GM23338 (cell line): ENCODE measurements at places on chromosomes 7 and 10. TPM values are rescaled to one million over a fixed set of nuclear protein-coding genes. Genes with fewer than 3 reads are reported as not detected.

Gene TBX20
- total RNA-seq = 0.12 and 0.69 TPM in 2 replicates

Gene GARS1
- 241 and 271 TPM in 2 replicates for total RNA-seq

Gene GPRIN2
- total RNA-seq = 24.4 and 28.5 TPM in 2 replicates

Gene TRIM50
- total RNA-seq = 0.10 TPM in 1 of 2 replicates, not detected in the other

Gene CPA2
- total RNA-seq = not detected in 2 replicates

Gene BTBD16
- total RNA-seq = not detected in 2 replicates

Gene RASSF4
- 10.3 and 12.4 TPM in 2 replicates for total RNA-seq

Gene UBTD1
- total RNA-seq = 21.5 and 29.0 TPM in 2 replicates

DNA sequence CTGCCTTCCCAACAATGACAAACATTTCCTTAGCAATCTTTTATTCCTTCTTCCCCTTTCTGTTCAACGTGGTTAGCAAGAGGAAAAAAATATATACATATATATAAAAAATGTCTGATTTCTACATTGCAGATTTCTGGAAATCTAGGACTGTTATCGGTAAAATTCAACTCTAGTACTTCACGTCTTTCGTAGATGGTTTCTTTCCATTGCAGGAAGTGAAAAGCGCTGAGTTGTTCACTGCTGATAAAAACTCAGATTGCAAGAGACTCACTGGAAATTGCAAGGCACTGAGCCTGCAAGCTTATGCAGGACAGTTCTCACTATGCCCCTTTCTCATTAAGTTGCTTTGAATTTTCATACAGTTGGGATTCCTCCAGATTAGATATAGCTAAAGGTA lies 23.9 kb downstream of the KIN start:
- H3K36me3 ChIP-seq = peaks cover 42% of the 10 kb centered on the region
- no peak overlapping the region for H3K4me3 ChIP-seq
- no peaks in the 10 kb centered on the region for H3K27me3 ChIP-seq

- no peak overlapping the region for H3K27ac ChIP-seq
- peaks cover 14% of the 10 kb centered on the region for H3K4me1 ChIP-seq
- H3K4me3 ChIP-seq = no peak overlapping the region; the same call in 1 of the 2 replicates
- H3K27me3 ChIP-seq = no peaks in the 10 kb centered on the region
- no peaks in the 10 kb centered on the region for H3K36me3 ChIP-seq
These were observed 260.9 kb downstream of the SLC25A13 start for GRCh38 chr7:96061009-96061408.

GRCh38 chr7:50644114-50644513 lies 78.9 kb upstream of the DDC start:
- H3K4me1 ChIP-seq = no peaks in the 10 kb centered on the region
- no peaks in the 10 kb centered on the region for H3K36me3 ChIP-seq
- H3K27me3 ChIP-seq = no peaks in the 10 kb centered on the region

GRCh38 chr10:114800361-114800760 lies 21.2 kb upstream of the FHIP2A start:
- no peaks in the 10 kb centered on the region for H3K36me3 ChIP-seq
- H3K4me1 ChIP-seq = no peaks in the 10 kb centered on the region

DNA sequence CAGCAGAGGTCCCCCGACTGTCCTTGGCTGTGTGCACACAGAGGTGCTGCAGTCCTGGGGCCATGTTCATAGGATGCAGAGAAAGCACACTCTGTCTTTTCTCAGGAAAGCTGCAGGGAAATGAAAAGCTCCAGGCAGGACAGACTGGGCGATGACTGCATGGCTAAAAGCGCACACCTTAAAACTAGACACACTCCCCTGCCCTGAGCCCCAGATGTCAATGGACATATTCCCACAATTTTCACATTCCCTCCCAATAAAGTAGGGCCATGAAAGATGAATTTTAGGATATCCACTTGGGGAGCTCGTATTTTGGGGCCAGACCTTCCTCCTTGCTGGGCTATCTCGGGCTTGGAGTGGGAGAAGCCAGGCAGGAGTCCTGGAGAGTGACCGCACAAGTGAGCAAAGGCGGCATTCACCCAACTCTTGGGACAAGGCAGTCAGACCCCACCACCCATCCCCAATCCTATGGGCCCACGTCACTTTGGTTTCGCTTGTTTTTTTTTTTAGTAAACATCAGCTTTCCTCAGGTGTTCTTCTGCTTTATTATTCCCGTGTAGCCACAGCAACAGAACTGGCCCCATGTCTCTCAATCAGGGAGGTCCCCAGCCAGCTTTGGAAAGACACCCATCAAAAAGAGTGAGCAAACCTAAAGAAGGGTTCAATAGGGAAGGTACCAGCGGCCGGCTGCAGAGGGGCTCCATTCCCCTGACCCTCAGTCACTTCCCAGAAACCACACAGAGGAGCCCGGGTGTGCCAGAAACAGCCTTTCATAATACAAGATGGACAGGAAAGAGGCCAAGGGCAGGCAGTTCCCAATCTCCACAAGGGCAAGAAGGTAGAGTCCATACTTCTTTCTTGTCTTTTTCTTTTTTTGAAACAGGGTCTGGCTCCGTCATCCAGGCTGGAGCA lies 12.7 kb downstream of the GPRIN2 start:
- H3K36me3 ChIP-seq = no peaks in the 10 kb centered on the region
- H3K27me3 ChIP-seq = no peaks in the 10 kb centered on the region; the same call in 1 of the 2 replicates
- H3K4me1 ChIP-seq = peaks cover 24% of the 10 kb centered on the region
- DNase-seq = no peak
- H3K4me3 ChIP-seq = no peak overlapping the region

DNA sequence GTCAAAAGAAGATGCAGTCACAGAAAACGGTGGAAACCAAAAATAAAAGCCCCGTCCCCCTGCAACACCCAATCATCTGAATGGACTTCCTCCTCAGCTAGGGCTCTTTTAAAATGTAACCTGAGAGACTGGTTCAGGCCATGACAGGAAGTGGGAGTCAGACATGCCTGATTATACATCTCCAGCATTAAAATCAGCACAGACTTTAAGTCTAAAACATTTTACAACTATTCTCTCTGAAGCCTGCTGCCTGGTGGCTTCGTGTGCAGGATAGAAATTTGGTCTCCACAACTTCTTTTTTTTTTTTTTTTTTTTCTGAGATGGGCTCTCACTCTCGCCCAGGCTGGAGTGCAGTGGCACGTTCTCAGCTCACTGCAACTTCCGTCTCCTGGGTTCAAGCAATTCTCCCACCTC lies 30.3 kb downstream of the HACD1 start:
- H3K4me1 ChIP-seq = peaks cover 6% of the 10 kb centered on the region; the same call in 1 of the 2 replicates
- H3K36me3 ChIP-seq = no peaks in the 10 kb centered on the region
- no peaks in the 10 kb centered on the region for H3K27me3 ChIP-seq
- peak overlapping the region; percentile 47; the same call in 1 of the 2 replicates for H3K27ac ChIP-seq

GRCh38 chr10:12332572-12333379 lies 16.6 kb upstream of the CAMK1D start:
- H3K4me3 ChIP-seq = no peak overlapping the region
- no peaks in the 10 kb centered on the region for H3K27me3 ChIP-seq
- no peak for DNase-seq

GRCh38 chr7:152699079-152699478 lies 23.1 kb upstream of the XRCC2 start:
- no peak overlapping the region for H3K4me3 ChIP-seq
- H3K4me1 ChIP-seq = no peaks in the 10 kb centered on the region
- DNase-seq = no peak
- H3K27ac ChIP-seq = no peak overlapping the region
- no peaks in the 10 kb centered on the region for H3K27me3 ChIP-seq

DNA sequence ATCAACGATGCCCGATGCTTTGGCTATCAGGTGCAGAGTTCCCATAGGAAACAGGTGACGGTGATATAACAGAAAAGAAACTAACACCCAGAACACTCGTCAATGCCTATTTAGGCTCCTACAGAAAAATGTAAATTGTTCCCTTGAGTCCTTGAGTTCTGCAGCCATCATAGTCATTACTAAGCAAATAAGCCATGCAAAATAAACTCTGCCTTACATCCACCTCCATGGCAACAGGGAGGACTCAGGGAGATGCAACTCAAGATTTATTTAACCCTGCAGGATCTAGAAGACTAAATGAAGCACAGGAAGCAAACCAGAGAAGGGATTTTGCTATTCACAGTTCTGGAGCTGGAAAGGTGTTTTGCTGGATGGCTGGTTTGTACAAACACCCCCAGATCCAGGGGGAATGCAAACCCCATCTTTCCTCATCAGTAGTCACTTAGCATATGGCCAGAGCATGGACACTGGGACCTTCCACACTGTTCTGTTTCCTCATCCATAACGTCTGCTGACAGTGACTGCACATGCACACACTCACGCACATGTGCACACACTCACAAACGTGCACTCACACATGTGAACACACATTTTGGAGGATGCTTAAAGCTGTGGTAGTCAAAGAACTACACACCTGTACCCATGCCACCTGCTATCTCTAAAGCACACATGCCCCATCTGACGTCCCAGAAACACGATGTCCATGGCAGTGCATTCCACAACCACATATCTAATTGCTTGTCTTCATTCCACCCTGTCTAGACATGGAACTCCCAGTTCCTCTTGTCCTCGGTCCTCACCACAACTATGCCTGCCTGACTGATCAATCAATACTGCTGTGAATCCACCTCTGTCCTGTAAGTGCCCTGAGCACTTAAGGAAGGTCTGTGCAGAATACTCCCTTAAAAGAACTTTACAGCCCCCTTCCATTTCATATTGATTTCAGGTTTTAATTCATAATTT lies 178.2 kb downstream of the COBL start:
- DNase-seq = no peak
- H3K27ac ChIP-seq = no peak overlapping the region
- H3K36me3 ChIP-seq = peaks cover 2% of the 10 kb centered on the region; the same call in 1 of the 2 replicates

DNA sequence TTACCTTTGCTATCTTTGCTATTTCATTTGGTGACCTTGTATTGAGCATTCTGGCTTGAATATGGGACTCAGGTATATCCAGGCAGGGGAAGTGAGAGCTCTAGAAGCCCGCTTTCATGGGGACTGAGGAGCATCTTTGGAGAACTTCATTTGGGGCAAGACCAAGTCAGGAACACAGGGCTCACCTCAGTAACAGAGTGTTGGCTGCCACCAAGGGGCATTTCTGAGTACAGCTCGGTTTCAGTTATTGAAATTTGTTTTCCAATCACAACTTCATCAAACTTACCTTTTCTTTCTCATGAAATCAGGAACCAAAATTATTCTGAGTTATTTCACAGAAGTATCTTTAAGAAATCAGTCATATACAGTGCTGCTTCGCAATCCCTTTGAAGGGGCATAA lies 337.2 kb downstream of the C7orf25 start:
- no peaks in the 10 kb centered on the region for H3K27me3 ChIP-seq

DNA sequence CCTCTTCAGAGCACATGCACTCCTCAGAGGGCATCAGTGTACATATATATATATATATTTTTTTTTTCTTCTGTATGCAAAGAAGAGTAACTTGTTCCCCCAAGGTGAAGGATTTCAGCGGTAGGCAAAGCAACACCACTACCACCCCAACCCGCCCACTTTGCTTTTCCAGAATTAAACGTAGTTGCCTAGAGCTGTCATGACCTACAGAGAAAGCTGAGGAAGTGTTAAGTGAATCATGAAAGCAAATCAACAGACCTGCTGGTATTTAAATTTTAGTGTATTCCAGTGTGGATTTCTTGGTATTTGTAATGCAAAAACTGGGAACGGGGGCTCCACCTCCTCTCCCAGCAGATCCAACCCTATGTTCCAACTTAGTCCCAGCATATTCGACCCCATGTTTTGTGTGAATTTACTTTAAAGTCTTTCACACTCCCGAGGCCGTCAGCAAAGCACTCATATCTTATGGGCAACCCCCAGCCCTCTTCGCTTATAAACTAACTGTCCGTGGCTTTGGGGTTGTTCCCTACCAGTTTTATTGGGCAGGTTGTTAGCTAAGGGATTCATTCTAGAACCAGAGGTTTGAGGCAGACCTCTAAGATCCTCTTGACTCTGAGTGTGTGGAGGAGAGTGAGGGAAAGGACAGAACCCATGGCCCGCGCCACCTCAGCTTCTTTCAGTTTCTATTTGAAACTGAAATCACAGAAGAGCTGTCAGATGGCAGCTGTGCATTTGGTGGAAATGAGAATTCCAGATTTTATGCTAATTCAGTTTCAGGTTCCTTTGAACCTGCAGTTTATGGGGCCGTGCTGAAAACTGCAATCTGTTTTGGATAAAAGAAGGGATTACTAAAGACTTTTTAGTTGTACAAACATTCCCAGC lies 450.2 kb upstream of the GALNT17 start:
- peaks cover 31% of the 10 kb centered on the region for H3K4me1 ChIP-seq
- DNase-seq = peak; percentile 50
- peak overlapping the region; percentile 44 for H3K4me3 ChIP-seq
- no peak overlapping the region for H3K27ac ChIP-seq

DNA sequence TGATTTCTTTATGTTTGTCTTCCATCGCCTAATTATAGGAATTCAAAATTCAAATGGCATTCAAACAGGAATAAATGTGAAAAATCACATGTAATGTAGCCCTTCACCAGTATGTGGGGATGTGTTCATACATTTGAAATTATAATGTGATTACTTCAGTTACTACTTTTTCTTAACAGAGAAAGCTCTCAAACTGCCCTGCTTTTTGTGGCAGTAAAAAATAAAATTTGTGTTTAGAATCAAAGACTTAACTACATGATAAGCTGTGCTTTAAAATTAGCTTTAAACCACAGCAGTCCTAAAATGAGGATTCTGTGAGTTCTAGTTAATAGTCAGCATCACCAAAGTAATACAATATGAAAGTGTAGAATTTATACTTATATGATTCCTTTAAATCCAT lies 7.8 kb upstream of the HERC4 start:
- H3K27me3 ChIP-seq = no peaks in the 10 kb centered on the region
- H3K36me3 ChIP-seq = no peaks in the 10 kb centered on the region
- no peak overlapping the region for H3K27ac ChIP-seq
- no peak overlapping the region for H3K4me3 ChIP-seq

GRCh38 chr7:20238754-20239324 lies 21.7 kb upstream of the MACC1 start:
- no peak overlapping the region for H3K27ac ChIP-seq
- no peaks in the 10 kb centered on the region for H3K36me3 ChIP-seq
